T47D (cell line): ENCODE measurements at places on chromosomes 7 and 10.

DNA sequence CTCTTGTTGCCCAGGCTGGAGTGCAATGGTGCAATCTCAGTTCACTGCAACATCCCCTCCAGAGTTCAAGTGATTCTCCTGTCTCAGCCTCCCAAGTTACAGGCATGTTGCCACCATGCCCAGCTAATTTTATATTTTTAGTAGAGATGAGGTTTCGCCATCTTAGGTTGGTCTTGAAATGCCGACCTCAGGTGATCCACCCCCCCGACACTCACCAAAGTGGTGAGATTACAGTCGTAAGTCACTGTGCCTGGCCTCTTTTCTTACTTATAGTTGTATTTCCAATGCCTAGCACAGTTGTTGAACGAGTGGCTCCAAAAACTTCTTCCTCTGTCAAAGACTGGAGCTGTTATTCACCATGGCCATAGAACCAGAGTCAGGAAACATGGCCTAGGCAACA lies 6.7 kb downstream of the RNF216 start:
- DNase-seq, result no peak

- peak; percentile 71 for DNase-seq
Measured at GRCh38 chr7:114865564-114865963, 56.3 kb upstream of the MDFIC start.

- DNase-seq, result no peak
Measured at GRCh38 chr7:157830331-157830730, 493.5 kb downstream of the DNAJB6 start.

DNA sequence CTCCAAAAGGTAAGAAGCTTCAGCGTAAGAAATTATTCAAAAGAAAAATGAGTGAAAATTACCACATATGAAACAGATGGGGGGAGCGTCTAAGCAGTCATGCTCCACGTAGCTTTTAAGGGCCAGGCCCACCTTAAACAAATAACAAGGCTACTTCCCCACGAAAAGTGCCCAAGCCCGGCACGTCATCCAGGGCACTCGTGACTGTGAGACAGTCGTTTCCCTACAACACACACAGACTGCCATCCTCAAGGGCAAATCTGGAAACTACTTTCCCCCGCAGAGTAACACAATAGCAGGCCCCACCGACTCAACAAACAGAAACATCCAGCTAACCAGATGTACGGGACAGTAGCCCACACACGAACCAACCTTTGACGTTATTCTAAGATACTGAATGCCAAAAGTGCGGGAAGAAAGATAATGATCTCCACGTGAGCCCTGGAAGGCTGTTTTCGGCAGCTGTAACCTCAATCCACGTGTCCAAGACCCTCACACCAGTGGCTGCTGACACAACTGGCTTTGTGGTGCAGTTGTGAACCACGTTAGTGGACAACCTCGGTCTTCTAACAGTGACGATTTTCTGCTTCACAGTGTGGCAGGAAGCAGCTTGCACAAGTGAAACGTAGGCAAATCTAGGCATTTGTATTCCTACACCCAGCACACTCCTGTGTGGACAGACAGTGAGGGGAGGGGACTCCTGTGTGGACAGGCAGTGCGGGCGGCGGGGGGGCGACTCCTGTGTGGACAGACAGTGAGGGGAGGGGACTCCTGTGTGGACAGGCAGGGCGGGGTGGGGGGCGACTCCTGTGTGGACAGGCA lies 251.7 kb downstream of the ZMYND11 start:
- no peak for DNase-seq

DNA sequence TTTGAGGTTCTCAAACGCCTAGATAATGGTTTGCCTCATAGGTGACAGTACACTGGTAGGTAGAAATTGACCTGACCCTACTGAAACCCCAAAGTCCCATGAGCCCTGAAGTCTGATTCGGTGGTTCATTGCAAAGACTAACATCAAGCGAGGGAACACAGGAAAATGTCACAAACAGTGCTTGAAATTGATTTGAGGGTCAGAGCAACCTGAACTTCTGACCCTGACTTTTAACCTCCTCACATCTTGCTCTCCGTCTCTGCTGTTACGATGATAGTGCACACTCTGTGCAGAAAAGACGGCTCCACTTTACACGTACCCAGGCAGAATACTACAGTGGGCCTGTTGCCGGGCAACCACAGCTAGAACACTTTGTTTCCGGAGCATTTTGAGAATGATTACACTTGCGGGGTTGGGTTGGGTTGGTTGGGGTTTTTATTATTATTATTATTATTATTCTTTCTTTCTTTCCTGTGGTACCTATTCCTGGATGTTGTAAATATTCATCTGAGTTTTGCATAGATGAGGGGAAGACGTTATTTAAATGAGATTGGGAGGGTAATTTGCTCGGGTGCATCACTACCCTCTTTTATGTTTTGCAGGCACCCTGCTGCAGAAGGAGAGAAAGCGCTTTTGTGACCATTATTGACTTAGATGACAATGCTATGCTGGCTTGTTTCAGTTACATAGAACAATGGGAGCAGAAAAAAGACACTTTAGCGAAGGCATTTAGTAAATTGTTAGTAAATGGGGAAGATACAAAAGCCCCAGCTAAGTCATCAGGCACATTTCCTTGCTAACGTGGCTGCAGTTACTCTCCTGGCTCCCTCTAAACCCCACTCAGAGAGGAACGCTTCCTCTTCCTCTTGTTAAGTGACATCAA lies 438.1 kb upstream of the NRP1 start:
- no peak for DNase-seq

- DNase-seq, result no peak
Measured at GRCh38 chr7:48887500-48887899, 36.8 kb upstream of the CDC14C start.

DNA sequence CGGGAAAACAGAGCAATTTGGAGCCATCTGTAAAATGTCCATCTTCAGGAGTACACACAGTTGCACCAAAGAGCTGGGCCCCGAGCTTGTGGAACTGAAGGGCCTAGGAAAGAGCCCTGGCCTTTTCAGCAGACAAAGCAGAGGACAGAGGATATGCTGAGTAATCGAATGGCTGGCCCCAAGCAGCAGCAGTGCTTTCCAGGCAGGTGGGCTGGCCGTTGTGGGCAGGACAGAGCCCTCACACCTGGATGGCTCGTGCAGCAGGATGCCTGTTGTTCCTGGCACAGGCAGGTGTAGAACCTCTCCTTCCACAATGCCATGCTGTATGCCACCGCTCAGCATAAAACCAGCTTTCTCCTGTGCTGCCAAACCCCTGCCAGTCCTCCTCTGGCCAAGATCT lies 32.5 kb upstream of the TNS3 start:
- no peak for DNase-seq

DNA sequence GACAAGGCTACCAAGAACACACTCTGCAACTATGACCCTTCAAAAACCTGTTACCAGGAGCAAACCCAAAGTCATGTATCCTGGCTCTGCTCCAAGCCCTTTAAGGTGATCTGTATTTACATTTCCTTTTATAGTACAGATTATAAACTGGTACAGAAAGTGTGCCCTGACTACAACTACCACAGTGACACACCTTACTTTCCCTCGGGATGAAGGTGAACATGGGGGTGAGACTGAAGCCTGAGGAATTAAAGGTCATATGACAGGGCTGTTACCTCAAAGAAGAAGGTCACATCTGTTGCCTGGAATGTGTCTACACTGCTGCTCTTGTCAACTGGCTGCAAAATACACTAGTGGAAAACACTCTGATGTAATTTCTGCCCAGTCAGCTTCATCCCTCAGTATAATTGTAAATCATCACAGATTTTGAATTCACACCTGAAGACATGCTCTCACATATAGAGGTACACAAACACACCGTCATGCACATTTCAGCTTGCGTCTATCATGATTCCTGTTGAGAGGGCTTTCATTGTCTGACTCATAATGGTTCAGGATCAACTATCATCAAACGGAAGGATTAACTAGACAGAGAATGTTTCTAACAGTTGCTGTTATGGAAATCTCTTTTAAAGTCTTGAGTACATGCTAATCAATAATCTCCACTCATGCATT lies 318.3 kb downstream of the NXPH1 start:
- no peak for DNase-seq

DNA sequence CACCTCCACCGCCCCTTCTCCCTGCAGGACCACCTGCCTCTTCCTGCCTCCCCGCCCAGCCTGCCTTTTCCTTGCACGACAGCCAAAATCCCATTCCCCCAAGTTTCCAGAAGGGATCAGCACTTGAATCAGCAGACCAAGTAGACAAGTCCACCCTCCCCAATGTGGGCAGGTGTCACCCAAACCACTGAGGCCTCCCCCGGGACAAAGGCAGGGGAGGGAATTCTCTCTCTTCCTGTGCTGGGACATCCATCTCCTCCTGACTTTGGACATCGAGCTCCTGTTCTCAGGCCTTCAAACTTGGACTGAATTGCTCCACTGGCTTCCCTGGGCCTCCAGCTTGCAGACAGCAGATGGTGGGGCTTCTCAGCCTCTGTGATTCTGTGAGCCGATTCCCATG lies 21.6 kb upstream of the PSMG3 start:
- DNase-seq, result no peak

GRCh38 chr10:69327463-69328379 lies 49.4 kb downstream of the HK1 start:
- DNase-seq, result peak; percentile 64

- peak; percentile 40 for DNase-seq
Measured at GRCh38 chr7:51141451-51142003, 175.1 kb downstream of the COBL start.

- peak; percentile 63 for DNase-seq
Measured at GRCh38 chr10:87705339-87705738, 45.7 kb downstream of the PAPSS2 start.

DNA sequence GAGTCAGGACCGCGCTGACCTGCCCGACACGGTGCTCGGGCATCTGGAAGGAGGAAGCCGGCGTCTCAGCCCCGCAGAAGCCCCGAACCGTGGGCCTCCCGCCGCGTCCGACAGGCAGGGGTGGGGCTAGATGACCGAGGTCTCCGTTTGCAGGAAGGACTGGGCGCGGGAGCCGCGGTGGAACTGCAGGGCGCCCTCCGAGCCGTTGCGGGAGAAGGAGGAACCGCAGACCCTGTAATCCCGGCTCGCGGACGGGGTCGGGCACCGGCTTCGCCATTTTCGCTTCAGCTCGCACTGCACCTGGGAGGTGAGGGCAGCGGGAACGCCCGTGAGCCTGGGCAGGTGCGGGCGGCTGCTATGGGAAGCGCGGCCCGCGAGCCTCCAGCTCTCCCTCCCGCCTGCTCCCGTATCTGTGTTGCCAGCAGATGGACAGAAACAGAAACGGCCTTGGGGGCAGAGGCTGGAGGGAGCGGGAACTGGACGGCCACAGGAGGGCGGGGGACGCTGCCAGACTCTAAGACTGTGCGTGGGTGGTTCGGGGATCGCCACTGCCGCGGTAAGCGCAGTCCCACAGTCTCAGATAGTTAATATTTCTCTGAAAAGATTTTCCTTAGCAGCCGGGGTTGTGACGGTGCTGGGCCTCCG lies 114.1 kb downstream of the VIPR2 start:
- DNase-seq, result peak; percentile 66

GRCh38 chr7:115332691-115333090 lies 410.8 kb downstream of the MDFIC start:
- DNase-seq, result no peak

DNA sequence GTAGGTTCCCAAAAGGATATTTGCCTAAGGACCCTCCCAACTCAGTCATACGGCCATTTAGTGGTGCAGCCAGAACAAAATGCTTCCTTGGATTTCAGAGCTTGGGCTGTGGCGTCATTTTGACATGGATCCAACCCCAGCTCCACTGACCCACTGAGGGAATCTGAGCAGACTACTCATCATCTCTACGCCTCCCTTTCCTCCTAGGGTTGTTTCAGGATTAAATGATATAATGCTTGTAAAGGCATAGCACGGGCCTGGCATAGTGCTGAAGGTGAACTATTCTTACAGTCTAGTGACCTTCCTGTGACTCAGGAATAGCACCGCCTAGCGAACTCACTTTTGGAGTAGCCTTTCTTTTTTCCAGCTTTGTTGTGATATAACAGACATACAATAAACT lies 70.3 kb upstream of the LOXL4 start:
- DNase-seq, result no peak

- no peak for DNase-seq
Measured at GRCh38 chr7:54680377-54681005, 78.5 kb downstream of the SEC61G start.

DNA sequence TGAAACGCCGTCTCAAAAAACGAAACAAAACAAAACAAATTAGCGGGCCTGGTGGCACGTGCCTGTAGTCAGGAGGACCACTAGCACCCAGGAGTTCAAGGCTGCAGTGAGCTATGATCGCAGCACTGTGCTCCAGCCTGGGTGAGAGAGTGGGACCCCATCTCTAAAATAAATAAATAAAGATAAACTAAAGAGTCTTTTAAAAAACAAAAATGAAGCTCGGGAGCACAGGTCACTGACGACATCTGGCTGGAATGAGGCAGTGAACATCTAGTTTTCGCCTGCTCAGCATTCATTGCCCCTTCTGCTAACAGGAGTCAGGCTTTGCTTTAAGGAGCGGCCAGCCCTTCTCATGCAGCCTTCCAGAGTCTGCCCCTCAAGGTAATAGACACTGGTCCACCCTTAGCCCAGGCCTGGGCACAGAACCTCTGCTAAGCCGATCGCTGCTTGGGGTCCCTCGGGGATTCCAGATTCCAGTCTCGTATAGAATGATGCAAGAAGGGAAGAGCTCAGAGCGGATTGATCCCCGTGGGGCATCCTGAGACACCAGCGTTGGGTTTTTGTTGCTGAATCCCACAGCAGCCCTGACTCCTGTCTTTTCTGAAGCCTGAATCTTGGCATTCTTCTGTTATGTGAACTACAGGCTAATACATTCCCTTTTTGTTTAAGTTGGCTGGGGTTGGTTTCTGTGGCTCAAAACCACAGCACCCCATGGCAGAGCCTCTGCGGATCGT lies 14.2 kb upstream of the FOXK1 start:
- DNase-seq, result peak; percentile 34

DNA sequence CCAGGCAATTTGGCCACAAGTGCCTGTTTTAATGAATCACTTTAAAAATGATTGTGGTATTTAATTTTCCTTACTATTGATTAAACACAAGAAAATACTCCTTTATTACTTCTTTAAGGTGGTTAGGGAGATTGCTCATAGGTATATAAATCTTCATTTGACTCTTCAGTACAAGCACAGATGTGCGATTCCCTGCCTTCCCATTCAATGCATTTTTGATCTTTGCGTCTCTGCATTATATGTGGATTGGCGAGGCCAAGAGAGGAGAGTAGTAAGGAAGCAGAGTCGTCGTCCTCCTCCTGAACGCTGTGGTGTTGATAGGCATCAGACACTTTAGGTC lies 683.7 kb downstream of the LRMDA start:
- no peak for DNase-seq

- peak; percentile 27 for DNase-seq
Measured at GRCh38 chr10:44882166-44882720, 28.9 kb upstream of the TMEM72 start.

GRCh38 chr10:120530699-120531098 lies 73.7 kb downstream of the PLPP4 start:
- DNase-seq, result no peak

GRCh38 chr10:72539137-72539536 lies 86.7 kb downstream of the MICU1 start:
- no peak for DNase-seq

- DNase-seq, result no peak
Measured at GRCh38 chr7:4159761-4160554, 522.1 kb upstream of the FOXK1 start.

- no peak for DNase-seq
Measured at GRCh38 chr7:44472843-44473242, 17.6 kb downstream of the NUDCD3 start.

- DNase-seq, result no peak
Measured at GRCh38 chr10:1424648-1425047, 312.7 kb downstream of the ADARB2 start.

GRCh38 chr7:34133356-34133982 lies 228.1 kb downstream of the BMPER start:
- DNase-seq, result no peak
